Pancreas (tissue), 10 donors: ENCODE measurements at places on chromosomes 12 and 14. TPM values are rescaled to one million over a fixed set of nuclear protein-coding genes. Genes with fewer than 3 reads are reported as not detected.

GRCh38 chr14:104319491-104320241, 181.3 kb downstream of the KIF26A start:
- no peak for DNase-seq

DNA sequence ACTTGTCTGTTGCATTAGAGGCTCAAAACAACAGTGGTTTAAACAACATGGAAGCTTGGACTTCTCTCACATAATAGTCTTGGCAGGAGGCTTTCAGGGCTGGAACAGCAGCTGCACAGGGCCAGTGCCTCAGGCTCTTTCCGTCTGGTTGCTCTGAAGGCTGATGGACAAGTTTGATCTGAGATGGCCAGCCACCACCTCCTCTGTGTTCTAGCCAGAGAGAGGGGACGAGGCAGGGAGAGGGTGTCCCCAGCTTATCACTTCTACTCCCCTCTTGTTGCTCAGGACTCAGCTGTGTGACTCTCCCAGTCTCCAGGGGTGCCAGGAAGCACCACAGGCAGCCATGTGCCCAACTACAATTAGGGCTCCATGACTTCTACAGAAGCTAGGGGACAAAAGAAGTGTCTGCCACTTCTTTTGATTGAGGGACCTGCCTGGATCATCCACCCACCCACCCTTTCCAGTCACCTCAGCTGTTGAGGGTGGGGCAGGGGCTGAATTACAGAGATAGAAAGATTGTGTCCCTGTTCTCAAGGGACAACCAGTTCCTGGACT, 46.6 kb downstream of the SMIM41 start:
- no peak for DNase-seq

- no peak for DNase-seq
Measured at GRCh38 chr14:30657606-30658163, 35.6 kb downstream of the SCFD1 start.

DNA sequence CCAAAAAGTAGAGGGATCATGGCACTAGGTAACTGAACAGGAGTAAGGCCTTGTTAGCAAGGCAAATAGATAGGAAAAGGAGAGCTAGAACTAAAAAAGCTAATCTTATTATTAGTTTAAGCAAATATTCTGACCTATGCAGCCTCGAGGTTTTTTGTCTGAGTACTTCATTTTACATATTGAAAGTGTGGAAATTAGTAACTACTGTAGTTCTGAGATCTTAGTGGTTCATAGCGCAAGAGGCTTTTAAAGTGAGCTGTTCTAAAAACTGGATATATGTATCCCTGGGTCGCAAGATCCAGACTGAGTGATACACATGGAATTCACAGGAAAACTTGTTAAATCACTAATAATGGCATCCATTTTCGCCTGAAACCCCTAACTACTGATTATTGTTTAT, 411.0 kb upstream of the SOX5 start:
- DNase-seq, result no peak

DNA sequence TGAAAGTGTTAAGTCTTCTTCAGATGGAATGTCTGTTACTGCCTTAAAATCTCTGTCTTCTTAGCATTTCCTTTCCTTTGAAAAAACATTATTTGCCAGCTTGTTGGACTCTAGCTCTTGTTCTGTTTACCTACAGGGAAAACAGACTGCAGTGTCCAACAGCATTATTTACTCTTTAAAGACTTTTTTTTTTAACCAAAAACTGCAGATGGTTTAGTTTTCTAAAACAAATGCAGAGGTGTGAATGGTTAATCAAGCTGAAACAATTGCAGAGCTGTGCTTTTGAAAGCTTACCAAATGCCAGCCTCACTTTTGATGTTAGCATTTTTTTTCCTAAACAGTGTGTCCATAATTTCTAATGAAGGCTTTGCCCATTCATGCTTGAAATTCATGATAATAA, 323.3 kb downstream of the TMEM117 start:
- no peak for DNase-seq

DNA sequence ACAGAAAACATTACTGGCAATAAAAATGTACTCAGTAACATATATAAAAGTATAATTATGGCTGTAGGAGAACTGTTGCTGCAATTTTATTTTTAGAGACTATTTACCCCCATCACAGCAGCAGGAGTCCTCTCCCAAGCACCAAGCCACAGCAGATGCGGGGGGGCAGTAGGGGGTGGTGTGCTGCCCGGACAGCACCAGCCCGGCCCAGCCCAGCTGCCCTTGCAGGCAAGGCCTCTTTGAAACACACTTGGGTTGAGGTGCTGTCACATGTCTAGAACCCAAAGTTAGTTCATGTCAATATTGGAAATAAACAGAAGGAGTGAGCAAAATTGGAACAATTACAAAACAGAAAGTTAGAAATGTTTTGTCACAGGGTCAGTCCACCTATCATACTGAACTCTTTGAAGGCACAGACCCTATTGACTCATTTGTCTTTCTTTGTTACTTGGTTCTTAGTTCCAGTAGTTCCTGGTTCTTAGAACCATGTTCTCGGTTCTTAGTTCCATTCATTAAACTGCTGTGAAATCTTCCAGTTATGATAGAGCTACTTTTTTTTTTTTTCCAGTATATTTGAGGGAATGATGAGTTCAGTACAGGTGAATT, 22.7 kb downstream of the CCNK start:
- no peak for DNase-seq

DNA sequence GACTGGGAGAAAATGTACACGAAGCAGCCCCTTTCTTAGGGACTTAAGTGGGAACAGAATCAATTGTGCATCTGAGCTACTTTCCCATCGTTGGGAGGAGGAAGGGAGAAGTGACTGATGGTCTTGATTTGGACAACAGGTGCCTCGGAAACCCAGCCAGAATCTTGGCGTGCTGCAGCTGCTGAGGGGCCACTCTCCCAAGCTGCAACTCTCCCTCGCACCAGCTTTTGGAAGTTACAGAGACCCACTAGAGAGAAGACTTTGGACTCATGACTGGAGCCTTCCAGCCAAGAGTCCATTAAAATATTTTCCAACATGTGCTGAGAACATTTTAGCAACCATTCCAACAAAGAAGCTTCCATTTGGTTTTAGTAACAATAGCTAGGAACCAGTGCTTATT, 52.3 kb downstream of the GNS start:
- DNase-seq, result no peak

DNA sequence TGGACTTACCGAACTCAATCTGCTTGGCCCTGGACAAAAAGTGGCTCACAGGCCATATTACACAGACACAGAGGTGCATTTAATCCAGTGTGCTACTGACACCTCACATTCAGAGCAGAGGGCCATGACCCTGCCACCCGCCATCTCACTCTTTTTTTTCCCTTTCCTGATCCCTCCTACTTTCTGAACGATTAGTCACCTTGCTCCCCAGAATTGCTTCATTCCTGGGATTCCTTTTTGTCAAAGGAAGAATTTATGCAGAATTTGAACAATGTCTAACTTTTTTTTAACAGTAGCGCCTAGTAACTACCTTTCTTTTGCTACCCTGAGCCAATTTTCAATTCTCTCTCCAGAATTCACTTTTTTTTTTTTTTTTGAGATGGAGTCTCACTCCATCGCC, 4.6 kb downstream of the PKP2 start:
- no peak for DNase-seq

DNA sequence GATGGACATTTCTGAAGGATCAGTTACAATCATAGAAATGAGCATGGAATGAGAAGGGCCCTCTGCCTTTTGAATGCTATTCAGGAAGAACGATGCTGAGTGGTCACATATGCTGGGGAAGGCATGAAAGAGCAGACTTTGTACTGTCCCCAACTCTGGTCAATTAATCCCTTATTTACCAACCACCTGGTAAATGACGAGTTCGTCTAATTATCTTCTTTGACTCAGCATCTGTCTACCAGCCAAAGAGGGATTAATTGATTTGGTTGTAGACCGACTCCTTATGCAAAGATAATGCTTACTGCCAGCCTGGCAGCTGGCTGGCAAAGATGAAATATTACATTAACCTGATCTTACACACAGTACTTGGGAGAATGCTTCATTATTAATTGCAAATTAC, 152.2 kb downstream of the CHST11 start:
- DNase-seq, result no peak

DNA sequence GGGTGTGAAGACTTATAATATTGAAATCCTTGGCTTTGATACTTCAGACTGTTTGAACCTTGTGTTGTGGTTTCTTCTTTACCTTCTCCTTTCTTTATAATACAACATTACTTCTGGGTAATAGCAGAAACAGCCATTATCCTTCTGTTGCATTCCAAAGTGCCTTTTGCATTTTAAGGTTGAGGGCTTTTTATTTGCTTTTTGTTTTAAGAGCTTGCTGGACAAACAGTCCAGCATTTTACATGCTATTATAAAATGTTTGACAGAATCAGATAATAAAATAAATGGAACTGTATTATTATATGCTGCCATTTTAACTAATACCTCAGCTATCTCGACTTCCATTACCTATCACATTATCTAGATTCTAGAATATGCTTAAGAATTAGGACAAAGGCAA, 14.0 kb downstream of the RNF34 start:
- no peak for DNase-seq

GRCh38 chr12:67826946-67827720, 162.1 kb upstream of the IFNG-AS1 start:
- DNase-seq, result no peak

- no peak for DNase-seq
Measured at GRCh38 chr12:76680940-76681339, 83.0 kb upstream of the ZDHHC17 start.

DNA sequence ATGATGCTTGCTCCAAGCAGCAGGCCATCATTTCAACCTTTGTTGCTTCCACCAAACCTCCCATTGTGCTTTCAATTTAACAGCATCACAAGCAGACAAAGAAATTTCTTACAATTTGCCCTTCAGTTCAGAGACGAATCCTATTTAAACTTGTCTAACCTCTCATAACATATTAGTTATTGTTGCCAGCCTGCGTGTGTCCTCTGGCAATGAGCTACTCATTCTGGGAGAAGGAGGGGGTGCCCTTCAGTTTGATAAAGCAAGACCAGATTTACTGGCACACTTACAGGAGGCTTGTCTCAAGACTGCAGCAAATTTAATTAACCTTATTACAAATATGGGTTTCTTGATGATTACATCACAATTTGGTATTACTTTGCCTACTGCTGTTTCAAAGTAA, 203.6 kb upstream of the SOX5 start:
- DNase-seq, result no peak

- no peak for DNase-seq
Measured at GRCh38 chr14:89352976-89353765, 63.9 kb downstream of the FOXN3 start.

DNA sequence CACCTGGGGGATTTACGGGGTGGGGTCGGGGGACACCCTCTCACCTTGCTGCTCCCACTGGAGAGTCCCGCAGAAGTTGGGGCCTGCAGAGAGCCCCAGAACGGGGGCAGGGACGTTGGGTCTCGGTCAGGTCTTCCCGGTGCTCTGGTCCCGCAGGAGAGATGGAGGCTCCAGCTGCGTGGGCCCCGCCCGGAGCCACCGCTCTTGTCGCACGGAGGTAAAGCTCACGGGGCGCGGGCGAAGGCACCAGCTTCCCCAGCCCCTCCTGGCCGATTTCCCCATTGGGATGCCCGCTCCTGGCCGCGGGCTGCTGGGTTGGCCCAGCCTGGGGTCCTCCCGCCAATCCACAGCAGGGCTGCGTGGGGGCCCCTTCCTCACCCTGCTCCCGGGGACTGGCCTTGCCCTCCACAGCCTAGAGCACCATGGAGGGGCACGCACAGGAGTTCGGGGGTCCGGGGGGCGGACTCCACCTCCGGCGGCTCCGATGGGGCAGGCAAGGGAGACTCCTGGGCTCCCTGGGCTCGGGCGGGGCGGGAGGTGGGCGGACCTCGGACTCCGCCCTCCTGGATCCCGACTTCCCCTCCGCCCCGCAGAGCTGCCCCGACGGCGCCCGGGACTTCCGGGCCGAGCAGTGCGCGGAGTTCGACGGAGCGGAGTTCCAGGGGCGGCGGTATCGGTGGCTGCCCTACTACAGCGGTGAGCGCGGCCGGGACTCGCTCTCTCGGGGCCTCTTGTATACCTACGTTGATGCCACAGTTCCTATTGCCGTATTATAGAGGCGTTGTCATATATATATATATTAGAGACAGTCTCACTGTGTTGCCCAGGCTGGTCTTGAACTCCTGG, 8.4 kb downstream of the PAPLN start:
- DNase-seq, result peak; percentile 66

DNA sequence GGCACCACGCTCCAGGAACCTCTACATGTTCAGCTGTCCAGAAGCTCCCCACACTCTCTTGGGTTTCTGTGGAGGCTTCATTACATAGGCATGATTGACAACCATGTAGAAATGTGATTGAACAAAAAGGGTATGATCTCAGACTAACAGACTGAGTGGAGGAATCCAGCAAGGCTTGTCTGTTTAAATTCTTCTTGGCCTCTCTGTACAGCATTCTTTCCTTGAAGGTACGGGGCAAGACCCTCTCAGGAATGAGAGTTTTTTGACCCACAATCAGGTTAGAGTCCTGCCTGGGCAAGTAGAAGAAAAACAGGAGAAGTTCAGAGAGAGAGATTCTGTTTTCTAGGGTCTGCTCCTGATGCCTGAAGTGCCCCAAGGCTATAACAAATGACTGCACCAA, 40.9 kb downstream of the SRGAP1 start:
- DNase-seq, result no peak

TSHR gene
- polyA plus RNA-seq, result 0.28 TPM

ADAMTS20 gene
- polyA plus RNA-seq, result not detected

LDHB gene
- 108 TPM for polyA plus RNA-seq

LRRC10 gene
- not detected for polyA plus RNA-seq

CACNA1C gene
- 3.3 TPM for polyA plus RNA-seq

SERPINA12 gene
- polyA plus RNA-seq, result not detected

IFI27L2 gene
- 90.7 TPM for polyA plus RNA-seq

CLEC1B gene
- polyA plus RNA-seq, result 0.02 TPM
